Stimulated activated CD8-positive, alpha-beta memory T cell treated with anti-CD3 and anti-CD28 coated beads, Interleukin-12 subunit alpha, Interleukin-12 subunit beta, amount 100 ng/mL, for 4 hours (primary cell): ENCODE measurements at places on chromosomes 6 and 20.

- no peak for DNase-seq
Observed at GRCh38 chr6:30152016-30152673, 8.9 kb downstream of the TRIM10 start.

- no peak for DNase-seq
Observed at GRCh38 chr6:153125032-153125431, 6.0 kb downstream of the RGS17 start.

- no peak for DNase-seq
Observed at GRCh38 chr6:166498228-166498627, 88.2 kb downstream of the RAMACL start.

- DNase-seq, result no peak
Observed at GRCh38 chr6:113742342-113742741, 114.8 kb upstream of the MARCKS start.

DNA sequence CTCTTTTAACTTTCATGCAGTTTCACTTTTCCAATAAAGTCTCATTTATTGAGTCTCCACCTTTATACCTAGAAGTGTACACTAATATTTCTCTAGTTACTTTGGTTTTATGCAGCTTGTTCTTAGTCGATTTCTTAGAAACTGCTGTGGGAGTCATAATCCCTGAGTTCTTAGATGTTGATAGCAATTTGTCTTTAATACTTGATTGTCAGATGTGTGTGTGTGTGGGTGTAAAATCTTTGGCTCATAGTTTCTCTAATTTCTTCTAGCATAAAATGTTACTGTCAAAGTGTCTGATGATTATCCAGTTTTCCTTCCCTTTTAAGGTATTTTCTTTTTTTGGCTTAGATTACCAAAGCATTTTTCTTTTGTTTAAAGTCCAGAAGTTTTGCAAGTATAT lies 473.8 kb upstream of the PTCHD4 start:
- DNase-seq, result no peak

DNA sequence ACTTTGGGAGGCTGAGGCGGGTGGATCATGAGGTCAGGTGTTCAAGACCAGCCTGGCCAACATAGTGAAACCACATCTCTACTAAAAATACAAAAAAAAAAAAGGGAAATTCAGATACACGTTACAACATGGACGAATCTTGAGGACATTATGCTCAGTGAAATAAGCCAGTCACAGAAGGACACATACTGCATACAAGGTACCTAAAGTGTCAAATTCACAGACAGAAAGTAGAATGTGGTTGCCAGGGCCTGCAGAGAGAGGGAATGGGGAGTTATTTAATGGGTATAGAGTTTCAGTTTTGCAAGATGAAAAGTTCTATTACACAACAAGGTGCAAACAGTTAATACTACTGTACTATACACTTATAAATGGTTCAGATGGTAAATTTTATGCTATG lies 75.1 kb downstream of the SNX5 start:
- no peak for DNase-seq

GRCh38 chr20:24818056-24818455 lies 131.0 kb upstream of the CST7 start:
- no peak for DNase-seq

DNA sequence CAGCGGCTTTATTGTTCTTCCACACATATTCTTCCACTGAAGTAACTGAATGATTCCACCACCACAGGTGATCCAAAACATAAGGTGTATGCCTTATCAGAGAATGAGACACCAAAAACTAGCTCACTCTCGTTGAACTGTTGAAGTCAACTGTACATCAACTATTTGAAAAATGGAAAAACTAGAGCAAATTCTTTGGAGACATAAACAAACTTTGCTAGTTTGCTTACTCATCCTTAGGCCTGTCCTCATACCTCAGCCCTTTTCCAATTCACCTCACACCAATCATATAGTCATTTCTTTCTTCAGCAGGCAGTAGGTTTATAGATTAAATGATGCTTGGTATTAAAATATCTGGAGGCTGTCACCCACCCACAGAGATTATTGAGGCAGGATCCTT lies 77.1 kb upstream of the RNF217 start:
- DNase-seq, result no peak

- DNase-seq, result no peak
Observed at GRCh38 chr6:136487759-136488425, 62.3 kb downstream of the MAP7 start.

DNA sequence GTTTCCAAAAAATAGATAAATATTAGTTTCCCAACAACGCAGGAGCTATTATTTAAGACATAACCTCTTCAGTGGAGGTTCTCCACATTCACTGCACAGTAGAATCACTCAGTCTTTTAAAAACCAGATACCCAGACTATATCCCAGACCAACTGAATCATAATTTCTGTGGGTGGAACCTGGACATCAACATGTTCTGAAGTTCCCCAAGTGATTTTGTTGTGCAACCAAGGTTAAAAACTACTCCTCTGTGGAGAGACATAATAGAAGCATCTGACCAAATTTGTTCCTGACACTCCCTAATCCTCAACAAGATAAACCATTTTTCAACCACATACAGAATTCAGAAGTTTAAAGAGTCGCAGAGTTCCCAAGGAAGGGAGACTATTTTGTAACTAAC lies 42.3 kb downstream of the STK38 start:
- DNase-seq, result no peak

GRCh38 chr6:27758491-27758890 lies 153.7 kb downstream of the OR2B2 start:
- DNase-seq, result no peak

- no peak for DNase-seq
Observed at GRCh38 chr6:157688275-157688959, 134.6 kb upstream of the SNX9 start.

DNA sequence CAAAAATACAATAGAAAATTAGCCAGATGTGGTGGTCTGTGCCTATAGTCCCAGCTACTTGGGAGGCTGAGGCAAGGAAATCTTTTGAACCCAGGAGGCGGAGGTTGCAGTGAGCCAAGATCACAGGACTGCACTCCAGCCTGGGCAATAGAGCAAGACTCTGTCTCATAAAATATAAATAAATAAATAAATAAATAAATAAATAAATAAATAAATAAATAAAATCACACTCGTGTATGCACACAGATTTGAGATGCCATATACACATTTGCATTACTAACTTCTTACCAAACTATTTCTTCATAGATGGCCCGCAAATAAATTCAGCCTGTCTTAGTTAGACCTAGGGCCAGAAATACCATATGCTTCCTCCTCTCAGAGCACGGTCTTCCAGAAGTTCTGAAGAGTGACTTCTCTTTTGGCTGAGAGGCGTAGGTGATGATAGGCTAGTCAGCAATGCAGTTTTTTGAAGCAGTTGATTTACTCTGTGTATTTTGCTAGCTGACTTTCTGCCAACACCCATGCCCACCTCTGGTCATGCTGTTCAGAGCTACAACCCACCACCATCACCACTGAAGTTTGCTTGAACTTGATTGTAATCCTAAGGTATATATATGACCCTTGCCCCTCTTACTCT lies 150.1 kb downstream of the SASH1 start:
- no peak for DNase-seq

GRCh38 chr20:8133310-8133768 lies 1.3 kb downstream of the PLCB1 start:
- DNase-seq, result no peak

GRCh38 chr6:3671382-3671781 lies 80.1 kb downstream of the PXDC1 start:
- DNase-seq, result no peak
